Esophagus mucosa (tissue), 1 donor: ENCODE measurements at places on chromosomes 16 and 17.

- peak; percentile 57 for ATAC-seq
Observed at GRCh38 chr16:81695321-81696165, 83.5 kb upstream of the PLCG2 start.

GRCh38 chr17:49278076-49278475 lies 47.5 kb upstream of the PHOSPHO1 start:
- ATAC-seq = no peak

DNA sequence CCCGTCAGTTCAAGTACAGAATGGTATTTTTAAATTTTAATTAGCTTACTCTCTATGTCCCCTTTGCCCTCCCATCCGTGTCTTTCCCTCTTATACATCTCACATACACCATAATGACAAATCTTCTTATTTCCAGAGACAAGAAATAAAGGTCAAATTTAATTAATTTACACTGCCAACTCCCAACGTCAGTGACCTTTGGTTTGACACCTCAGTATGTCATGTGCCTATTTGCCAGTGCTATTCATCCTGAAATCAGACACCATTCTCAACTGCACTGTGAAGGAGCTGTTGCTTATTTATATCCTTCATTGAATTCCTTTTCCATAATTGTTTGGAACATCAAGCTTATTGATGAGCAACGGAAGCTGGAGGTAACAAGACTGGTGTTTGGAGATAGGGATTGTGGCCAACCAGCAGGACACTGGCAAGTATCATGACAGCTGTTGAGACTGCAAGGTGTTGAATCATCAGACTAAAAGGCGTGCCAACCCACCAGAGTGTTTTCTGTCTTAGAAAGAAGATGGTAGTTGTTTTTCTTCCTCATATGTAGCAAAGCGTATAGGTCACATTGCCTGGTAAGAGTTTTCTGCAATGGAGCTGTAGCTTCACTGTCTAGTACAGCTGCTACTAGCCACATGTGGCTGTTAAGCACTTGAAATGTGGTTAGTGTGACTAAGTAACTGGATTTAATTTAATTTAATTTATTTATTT lies 12.5 kb downstream of the CALCOCO2 start:
- no peak for ATAC-seq

GRCh38 chr17:7915179-7915610 lies 894 bp downstream of the RNF227 start:
- ATAC-seq = no peak

DNA sequence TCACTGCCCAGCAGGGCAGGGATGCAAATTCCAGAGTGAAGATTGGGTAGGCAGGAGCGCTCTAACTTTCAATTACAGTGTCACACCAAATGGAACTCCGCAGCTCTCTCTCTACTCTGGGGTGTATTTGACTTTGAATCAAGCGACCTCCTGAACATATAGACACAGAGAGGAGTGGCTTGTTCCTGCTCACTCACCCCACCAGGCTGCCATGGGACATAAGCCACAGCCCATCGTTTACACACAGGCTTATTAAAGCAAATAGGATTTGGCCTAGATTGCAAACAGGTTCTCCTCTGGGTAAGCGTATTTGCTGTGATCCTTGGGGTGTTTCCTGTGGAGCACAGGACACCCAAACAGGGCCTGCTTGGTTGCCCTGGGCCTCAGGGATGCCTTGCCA lies 281.6 kb upstream of the CCL2 start:
- ATAC-seq = no peak

DNA sequence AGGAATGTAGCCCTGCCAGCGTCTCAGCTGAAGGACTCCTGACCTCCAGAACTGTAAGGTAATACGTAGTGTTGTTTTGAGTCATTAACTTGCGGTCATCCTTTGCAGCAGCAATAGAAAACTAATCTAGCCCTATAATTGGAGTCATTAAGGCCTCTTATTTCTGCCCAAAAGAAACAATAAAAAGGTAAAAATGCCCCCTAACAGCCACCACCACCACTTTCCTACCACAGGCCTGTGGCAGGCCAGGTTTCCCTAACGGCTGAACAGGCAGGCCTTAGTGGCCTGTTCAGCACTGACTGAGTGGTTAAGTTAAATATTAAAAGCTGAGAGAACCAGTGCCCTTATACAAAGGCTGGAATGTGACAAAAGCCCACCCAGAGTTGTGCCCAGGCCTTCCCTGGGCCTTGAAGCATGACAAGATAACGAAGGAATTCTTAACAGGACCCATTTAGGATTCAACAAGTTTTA lies 286.5 kb upstream of the ERCC4 start:
- ATAC-seq = no peak

- no peak for ATAC-seq
Observed at GRCh38 chr17:50598487-50598886, 36.2 kb upstream of the ABCC3 start.

DNA sequence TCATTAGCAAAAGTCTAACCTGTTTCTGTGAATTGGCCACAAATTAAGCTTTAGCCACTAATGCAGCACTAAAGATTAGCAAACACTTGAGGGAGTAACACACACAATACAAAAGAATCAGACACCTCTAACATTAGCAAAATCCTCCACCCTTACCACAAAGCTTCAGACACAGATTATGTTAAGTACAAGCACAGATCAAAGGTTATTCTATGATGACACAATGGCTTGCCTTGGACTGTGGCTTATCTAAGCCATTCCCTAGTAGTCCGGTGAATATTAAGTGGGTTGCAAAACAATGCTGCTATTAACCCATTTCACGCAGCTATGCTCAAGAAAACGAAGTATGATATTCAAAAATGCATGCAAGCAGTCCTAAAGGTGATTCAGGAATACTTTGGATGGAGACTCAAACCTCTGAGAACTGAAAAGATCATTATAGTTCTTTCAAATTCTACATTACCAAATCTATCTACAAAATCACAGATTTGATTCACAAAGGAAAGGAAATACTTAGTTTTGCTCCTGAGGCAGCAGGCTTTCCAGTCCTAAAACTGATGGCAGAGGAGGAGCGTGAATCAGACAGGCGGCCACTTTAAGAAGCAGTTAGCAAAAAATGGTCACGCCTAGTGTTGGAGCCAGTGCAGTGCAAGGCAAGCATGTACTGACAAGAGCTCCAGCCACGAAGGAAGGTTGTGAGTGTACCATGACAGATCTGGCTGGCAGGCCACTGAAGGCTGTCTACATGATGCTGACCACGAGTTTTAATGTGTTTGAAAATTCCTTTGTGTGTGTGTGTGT lies 67.2 kb downstream of the PARN start:
- peak; percentile 91 for ATAC-seq

- no peak for ATAC-seq
Observed at GRCh38 chr17:7384489-7385081, 3.7 kb downstream of the TNK1 start.

DNA sequence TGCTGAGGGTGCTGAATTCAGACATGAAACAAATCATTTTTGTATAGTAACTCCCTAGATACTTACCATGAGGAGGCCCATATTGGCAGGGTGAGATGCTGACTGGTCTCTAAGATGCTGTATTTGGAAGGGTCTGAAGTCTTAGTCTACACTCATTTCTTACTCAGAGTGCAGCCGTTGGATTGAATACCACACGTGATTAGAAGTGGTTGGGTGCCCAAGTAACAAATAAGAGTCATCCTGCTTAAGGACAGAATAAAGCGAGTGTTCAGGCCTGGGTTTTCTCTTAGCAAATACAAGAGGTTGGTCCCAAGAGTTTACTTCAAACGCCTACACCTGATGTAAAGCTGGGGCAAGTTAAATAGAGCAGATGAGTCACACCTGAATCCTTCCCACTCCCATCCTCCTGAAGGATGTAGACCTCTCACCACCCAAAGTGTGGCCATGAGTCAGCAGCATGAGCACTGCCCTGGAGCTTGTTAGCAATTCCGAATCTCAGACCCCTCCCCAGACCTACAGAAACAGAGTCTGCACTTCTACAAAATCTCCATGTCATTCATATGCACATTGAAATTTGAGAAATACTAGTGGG lies 284.6 kb upstream of the CDH5 start:
- peak; percentile 86 for ATAC-seq

DNA sequence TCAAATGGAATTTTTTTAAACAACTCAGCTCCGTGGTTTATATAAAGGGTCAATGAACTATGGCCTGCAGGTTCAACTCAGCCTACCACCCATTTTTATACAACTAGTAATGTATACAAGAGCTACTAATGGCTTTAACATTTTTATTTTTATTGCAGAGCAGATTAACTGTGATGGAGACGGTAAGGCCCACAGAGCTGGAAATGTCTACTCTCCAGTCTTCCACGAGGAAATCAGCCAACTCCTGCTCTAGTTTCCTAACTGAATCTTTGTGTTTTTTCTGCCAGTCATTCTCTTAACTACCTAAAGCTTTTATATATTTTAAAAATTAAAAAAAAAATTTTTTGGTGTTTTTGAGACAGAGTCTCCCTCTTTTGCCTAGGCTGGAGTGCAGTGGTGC lies 385.1 kb upstream of the MAF start:
- no peak for ATAC-seq

DNA sequence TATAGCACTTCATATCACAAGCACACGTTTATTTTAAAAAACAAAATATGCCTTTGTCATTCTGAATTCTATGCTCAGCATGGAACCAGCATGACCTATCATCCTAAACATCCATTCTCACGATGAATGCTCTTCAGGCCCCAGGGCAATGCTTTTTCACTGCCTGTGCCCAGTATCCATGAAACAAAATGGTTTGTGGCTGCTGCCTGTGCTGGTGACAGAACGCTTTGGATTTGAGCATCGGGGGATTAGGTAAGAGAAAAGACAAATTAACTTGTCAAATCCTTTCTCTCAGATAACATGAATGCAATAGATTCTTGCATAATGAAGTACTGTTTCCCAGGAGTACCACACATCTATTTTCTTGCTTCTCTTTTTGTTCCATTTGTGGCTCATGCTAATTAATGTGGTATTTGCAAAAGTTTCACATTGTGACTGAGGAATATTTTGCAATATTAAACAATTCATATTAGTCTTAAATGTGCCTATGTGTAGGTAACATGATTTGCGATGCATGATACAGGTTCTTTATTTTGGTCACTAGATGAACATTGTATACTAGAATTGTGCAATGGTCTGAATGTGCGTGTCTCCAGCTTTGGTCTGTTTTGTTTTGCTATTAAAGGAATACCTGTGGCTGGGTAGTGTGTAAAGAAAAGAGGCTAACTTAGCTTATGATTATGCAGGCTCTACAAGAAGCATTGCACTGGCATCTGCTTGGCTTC lies 25.8 kb upstream of the SRSF1 start:
- ATAC-seq = no peak
